ENCODE measurements at places on chromosomes 11 and 22.

- DNase-seq, result no peak
Observed at GRCh38 chr11:66727282-66728037, 1.6 kb downstream of the SPTBN2 start.

GRCh38 chr11:69981119-69981784 is 96.9 kb upstream of the ANO1 start:
- no peak for DNase-seq

DNA sequence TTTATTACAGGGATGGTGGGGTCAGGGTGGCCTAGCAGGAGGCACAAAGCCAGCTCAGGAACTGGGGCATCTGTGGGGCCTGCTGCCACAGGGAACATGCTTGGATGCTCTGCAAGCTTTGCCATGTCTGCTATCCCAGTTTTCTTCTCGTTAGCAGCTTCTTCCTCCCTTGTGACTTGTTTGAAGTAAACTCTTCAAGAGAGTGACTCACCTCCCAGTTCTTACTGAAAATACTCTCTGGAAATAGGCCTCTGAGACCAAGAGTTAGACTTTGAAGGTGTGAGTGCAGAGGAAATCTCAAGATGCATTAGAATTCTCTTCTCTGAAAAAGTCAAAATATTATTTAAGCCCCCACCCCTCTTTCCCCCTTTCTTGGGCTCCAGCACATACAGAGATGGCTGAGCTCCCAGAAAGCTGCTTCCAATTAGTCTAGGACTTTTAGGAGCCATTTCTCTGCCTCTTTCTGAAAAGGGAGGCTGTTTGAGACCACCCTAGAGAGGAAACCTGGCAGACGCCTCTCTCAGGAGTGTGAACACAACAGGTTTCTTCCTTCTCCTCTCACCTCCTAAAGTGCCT is 15.1 kb downstream of the CWC15 start:
- DNase-seq, result no peak

GRCh38 chr22:35973388-35973787 is 55.2 kb downstream of the RBFOX2 start:
- no peak for DNase-seq

DNA sequence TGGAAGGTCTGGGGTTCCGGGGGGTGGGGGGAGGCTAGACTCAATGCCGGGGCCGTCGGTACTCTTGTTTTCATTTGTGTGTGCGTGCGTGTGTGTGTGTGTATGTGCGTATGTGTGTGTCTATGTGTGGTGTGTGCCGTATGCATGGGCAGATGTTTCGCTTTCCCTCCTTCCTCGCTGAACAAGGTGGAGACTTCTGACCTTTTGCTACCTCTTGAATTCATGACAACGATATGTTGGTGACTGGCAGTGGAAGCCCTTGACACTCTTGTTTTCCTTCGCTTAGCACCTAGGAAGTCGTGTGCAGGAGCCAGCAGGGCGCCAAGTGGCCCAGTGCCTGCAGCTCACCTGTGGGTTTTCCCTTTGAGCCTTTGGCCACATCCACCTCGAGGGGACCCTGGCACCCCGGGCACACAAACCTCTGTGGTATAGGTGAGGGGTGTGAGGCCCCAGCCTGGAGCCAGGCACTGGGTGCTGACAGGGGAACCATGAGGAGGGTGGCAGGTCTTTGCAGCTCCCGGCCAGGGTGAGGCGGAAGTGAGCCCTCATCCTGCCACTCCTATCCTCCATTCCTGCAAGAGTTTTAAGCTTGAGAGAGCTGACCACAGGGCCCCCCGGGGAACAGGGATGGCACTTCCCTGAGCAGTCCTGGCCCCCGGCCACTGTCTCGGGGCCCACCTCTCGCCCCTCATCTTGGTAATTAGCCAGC is 19.3 kb upstream of the TMEM191C start:
- no peak for DNase-seq

DNA sequence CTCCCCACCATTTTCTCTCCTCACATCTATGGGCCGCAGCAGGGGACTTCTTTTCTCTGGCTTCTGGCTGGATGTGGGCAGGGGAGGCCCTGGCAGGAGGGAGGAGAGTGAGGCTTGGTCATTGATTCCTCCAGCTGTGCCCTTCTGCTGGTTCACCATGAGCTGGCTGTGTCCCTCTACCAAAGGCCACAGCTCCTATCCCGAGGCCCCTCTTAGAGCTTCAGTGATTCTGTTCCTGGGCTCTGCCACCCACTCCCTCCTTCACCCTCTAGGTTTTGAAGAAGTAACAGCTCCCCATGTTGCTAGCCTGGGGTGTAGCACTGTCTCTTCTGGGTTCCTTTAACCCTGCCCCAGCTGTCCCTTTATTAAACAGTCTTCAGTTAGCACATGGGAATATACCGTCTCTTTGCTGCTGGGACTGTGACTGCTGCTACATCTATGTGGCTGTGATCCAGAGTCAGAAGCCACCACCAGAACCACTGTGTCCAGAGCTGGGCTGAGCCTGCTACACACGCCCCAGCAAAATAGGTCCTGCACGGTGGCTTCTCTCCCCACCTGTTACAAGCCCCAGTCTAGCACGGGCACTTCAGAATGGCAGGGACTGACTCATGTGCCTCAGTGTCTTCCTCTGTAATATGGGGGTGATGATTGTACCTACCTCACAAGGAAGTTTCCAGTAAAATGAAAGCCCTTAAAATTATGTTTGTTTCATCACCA is 578 bp upstream of the PARVG start:
- no peak for DNase-seq

GRCh38 chr11:63614136-63614671 is at the start of gene PLAAT3:
Gene PLAAT3 (minus strand): TSS chr11:63614433. CDS start chr11:63614014, 419 bp downstream.
- peak; percentile 85 for DNase-seq

DNA sequence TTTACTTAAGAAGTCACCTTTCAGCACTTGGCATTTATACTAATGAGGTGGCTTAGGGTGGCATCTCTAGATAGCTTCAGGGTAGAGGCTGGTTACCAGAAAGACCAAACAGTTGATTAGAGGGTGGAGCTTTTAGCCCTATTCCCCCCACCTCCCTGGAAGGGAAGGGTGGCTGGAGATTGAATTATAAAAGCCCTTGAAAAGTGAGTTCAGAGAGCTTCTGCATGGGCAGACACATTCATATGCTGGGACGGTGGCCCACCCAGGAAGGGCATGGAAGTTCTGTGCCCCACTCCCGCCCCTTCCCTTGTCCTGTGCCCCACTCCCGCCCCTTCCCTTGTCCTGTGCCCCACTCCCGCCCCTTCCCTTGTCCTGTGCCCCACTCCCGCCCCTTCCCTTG is 244.2 kb downstream of the DDX10 start:
- no peak for DNase-seq

- no peak for DNase-seq
Observed at GRCh38 chr11:11279956-11280689, 72.9 kb downstream of the CSNK2A3 start.

- DNase-seq, result peak; percentile 7
Observed at GRCh38 chr11:35305670-35306382, 113.5 kb downstream of the SLC1A2 start.

GRCh38 chr11:116281173-116282160 is 491.3 kb downstream of the BUD13 start:
- DNase-seq, result no peak

DNA sequence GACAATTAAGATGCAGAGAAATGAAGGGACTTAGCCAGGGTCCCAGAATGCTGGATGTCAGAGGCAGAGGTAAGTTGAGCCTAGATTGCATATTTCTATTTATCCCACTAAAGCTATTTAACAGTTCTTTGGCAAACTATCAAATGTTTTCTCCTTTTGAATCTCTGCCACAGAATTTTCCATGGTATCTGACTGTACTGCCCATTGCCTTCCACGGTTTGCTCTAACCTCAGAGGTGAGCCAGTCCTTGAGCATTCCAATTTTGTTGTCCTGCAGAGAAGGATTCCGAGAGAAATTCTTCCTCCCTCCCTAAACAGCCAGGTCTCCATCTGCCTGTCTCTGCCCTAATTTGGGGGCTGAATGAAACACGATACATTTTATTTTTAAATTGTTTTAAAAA is 368.3 kb upstream of the SYN3 start:
- DNase-seq, result no peak

DNA sequence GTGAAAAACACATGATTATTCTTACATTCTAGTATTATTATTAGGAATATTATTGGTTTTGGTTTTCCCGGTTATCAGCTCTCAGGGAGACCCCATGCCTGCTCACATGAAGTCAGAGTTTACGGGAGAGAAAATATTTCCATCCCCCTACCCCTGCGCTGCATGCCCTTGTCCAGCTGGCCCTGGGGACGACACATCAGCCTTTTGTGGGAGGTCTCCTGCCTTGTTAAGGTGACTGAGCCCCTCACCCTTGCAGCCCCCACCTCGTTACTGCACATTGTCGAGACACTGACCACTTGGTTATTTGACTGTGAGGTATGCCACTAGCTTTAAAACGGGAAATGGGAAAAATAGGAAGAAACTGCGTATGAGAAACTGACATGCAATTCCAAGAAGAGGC is 63.0 kb downstream of the PARVG start:
- no peak for DNase-seq

DNA sequence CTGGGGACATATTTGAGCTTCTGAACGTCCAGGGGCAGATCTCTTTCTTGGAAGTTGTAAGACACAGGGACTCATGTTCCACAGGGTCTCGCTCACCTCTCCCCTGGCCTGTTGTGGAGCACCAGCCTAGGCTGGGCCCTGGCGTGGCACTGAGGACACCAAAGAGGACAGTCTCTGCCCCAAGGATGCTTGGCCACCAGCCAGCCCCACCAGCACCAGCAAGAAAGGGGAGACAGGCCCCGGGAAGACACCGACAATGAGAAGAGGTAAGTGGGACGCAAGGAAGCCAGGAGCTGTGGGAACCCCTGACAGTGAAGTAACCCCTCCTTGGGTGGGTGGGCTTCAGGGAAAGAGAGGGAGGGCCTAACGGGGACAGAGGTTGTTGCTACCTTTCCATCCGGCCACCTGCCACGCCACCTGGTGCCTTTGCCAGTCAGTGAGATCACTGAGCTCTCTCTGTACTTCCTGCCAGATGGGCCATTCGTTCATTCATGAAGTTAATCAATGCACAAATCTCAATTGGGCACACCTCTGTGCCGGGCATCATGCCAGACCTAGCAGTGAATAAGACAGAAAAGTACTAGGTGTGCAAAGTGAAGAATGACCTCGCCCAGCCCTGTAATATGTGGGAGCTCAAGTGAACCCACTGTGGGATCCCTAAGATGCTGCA is 11.1 kb downstream of the APOL5 start:
- no peak for DNase-seq

DNA sequence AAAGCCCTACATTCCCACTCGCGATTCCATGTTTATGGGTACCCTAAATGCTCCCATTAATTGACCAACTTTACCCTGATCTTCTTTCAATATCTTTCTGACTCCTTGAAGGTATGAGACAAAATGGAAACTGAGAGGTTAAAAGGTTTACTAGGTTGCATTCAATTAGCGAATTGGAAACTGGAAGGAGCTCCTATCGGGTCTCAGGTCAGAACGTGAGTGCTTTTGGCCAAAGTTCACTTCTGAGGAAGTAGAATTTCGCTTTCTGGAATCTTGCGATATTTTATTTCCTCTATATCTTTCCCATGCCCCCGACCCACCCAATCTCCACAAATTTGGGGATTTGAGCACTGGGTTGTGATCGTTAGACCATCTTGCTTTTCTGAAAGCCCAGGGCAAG is 2.6 kb downstream of the EHF start:
- DNase-seq, result no peak

DNA sequence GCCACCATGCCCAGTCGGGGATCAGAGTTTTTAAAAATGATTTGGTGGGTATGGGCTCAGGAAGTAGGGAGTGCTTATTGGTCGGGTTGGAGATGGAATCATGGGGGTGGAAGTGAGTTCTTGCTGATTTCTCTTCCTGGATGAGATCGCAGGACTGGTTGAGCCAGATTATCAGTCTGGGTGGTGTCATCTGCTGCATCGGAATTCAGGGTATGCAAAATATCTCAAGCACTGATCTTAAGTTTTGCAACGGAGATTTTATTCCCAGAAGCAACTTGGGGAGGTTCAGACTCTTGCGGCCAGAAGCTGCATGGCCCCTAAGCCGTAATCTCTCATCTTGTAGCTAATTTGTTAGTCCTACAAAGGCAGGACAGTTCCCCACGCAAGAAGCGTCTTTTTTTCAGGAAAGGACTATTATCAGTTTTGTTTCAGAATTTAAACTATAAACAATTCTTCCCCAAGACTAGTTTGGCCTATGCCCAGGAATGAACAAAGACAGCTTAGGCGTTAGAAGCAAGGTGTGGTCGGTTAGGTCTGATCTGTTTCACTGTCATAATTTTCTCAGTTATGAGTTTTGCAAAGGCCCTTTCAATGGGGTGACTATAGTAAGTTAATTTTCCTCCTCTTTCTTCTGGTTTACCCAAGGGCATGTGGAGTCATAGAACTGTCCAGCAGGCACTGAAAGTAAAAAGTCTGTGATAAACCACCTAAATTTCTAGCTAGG is 1.4 kb upstream of the PIWIL3 start:
- no peak for DNase-seq

DNA sequence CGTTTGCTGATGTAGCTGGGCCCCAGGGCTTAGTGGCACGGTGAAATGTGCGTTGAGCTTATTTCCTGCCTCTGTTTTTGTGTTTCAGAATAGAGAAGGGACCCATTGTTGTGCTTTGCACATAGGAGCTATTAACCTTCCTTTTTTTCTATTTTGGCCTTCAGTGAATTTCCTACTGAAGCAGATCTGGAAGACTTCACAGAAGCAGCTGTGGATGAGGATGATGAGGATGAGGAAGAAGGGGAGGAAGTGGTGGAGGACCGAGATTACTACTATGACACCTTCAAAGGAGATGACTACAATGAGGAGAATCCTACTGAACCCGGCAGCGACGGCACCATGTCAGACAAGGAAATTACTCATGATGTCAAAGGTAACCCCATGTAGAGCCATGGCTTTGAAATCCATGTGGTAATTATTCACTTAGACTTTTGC is 37.4 kb upstream of the ST14 start:
- no peak for DNase-seq

DNA sequence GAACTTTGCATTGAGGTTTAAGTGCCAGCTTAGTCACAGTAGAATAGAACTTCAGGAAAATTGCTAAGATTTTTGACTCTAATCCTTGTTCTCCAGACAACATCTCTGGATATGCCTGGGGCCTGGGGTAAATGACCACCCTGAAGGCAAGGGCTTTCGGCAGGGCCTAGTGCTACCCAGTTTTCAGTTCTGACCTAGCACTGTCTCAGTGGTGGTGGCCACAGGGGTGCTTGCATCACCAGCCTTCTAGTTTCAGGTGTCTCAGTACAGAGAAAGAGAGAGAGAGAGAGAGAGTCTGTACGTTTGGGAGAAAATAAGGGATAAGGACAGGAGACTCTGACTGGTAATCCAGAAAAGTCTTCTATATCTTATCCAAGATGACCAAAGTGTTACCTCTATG is 890.5 kb downstream of the JRKL start:
- DNase-seq, result no peak

GRCh38 chr11:77580712-77581337 is 8.9 kb upstream of the AQP11 start:
- DNase-seq, result peak; percentile 38

DNA sequence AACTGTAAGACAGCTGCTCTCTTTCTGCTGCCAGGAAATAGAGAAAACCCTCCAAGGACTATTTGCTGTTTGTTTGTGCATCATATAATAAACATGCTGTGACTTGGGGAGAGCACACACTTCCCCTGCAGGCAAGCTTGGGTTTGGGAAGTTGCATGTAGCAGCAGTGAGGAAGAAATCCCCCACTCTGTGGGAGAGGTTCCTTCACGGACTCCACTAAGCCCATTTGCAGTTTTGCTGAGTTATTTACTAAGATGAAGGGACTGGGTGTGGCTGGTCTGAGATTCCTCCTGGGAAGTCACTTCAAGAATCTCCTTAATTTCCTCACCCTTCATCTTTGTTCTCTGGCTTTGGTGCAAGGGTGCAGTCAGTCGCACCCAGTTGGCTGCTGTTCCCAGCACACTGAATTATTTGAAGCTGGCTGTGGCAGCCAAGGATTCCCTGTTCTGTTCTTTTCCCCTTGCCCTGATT is 104.9 kb downstream of the ARFGAP2 start:
- DNase-seq, result no peak

Data from NCI-H226 (cell line).